ENCODE measurements at places on chromosomes 16 and 17. TPM values are rescaled to one million over a fixed set of nuclear protein-coding genes. Genes with fewer than 3 reads are reported as not detected.

Gene DCTPP1
- 30.5 TPM for total RNA-seq

Gene OR2C1
- not detected for total RNA-seq

Gene ST6GALNAC2
- total RNA-seq = 4.0 TPM

Gene THUMPD1
- total RNA-seq = 22.3 TPM

Gene GJD3
- total RNA-seq = 0.74 TPM

Gene LPCAT2
- total RNA-seq = 10.9 TPM

Gene CFAP52
- total RNA-seq = not detected

Gene KRTAP16-1
- not detected for total RNA-seq

Gene KCNH4
- total RNA-seq = 0.28 TPM

Gene ZSCAN10
- not detected for total RNA-seq

Gene TP53TG3F
- total RNA-seq = not detected

Gene FUS
- total RNA-seq = 133 TPM

Gene KRT25
- not detected for total RNA-seq

Gene PAFAH1B1
- 104 TPM for total RNA-seq

Gene NAA38
- 94.4 TPM for total RNA-seq

Gene CACNG4
- total RNA-seq = not detected

Gene CRYBA1
- total RNA-seq = not detected

Gene OR1F1
- total RNA-seq = not detected

Gene PROCA1
- 2.7 TPM for total RNA-seq

Gene ANKS4B
- total RNA-seq = not detected

Gene KRT40
- total RNA-seq = not detected

Gene NPW
- total RNA-seq = not detected

Gene CACNA1G
- total RNA-seq = 9.2 TPM

All from right cardiac atrium (tissue), 5 donors.